Right renal cortex interstitium (tissue), 3 donors: ENCODE measurements at places on chromosomes 1 and 21. TPM values are rescaled to one million over a fixed set of nuclear protein-coding genes. Genes with fewer than 3 reads are reported as not detected.

DNA sequence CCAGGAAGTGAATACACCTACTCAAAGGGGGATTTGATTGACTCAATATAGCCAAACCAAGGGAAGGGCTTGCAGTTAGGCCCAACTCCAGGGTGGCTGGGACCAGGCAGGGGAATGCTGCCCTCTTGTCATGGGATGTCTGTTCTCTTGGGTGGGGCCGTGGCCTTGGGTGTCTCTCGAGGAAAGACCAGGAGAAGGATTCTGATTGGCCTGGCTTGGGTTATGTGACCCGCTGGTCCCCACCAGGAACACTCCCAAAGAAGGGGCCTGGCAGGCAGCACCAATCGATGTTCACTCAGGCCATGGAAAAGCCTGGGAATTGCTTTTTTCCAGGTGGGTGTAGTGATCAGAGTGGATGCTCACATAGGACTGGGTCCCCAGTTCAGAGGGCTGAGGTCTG lies 10.1 kb upstream of the ZNF362 start:
- DNase-seq = no peak

DNA sequence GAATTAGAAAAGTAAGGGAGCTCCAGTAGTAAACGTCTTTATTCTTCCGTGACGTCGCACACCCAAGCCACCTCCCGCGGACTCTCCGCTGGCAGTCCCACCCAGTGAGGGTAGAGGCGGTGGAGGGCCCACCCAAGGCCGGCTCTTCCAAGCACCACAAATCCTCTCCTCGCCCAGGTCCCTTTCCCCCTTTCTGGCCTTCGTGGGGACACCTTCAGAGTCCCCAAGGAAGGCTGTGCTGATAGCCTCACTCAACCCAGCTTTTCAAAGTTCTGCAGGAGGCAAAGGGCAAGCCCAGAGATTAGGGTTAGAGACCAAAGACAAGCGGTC lies 349 bp upstream of the GPN2 start:
- DNase-seq = no peak

- DNase-seq = no peak
These were observed 30.3 kb downstream of the SMYD3 start for GRCh38 chr1:246476771-246477170.

DNA sequence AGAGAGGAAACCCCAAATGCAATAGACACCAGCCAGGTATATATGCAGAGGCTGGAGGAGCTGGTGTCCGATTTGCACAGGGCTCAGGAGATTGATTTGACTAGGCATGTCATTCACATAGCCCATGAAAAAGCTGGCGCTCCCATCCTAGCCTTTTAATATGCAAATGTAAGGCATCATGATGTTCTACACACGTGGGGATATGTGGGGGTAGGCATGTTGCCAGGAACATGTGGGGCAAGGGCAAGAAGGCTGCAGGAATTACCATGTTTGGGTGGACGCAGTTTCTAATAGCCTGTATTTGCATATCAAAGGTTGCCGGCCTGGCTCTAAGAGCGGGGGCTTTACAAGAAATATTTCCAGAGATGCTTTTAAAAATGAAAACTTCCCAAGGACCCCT lies 11.7 kb upstream of the SH3GLB1 start:
- DNase-seq = no peak

GRCh38 chr1:230250666-230251065 lies 175.5 kb downstream of the PGBD5 start:
- DNase-seq = no peak

DNA sequence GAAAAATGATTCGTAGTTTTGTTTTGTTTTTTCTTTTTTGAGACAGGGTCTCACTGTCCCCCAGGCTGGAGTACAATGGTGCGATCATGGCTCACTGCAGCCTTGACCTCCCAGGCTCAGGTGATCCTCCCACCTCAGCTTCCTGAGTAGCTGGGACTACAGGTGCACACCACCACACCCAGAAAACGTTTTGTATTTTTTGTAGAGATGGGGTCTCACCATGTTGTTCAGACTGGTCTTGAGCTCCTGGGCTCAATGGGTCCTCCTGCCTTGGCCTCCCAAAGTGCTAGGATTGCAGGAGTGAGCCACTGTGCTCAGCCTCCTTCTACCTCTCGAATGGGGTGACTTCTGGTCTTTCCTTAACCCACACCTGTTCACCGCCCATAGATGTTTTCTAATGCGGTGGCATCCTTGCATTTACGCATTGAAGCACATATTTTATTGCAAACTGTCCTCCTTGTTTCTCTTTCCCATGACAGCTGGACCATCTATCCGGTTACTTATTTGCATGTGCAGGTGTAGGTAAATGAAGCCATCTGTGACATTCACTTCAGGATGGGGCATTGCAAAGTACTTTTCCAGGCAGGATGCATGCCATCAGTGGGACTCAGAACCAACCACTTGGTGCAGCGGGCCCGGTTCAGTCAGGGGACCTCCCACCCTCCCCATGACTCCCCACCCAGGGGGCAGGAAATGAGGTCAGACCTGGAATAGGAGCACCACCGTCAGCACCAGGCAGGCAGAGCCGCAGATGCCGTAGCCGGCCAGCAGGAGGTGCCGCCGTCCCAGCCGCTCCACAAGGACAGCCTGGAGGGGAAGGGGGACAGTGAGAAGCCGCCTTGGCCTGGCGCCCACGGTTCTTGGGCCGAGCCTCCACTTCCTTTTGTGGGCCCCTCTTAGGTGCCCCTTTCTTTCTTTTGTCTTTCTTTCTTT lies 16.5 kb downstream of the SLC2A7 start:
- DNase-seq = no peak

DNA sequence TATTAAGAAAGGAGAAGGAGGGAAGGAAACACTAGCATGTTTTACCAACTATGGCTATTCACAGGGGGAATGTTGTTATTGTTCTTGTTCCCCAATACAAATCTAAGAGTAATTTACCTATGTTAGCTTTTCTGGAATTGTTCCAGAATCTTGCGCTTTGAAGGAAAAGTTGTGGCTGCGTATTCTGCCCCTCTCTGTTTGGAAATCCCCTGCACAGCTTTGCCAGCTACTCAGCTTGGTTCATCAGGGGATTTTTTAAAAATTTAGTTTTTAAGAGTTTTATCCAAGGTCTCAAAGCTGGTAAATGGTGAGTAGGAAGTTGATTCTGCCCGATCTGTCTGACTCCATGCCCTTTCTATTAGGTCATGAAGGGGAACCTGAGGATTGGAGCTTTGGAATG lies 9.5 kb upstream of the IRF6 start:
- DNase-seq = no peak

- no peak for DNase-seq
These were observed 5.7 kb upstream of the CAP1 start for GRCh38 chr1:40034869-40035268.

DNA sequence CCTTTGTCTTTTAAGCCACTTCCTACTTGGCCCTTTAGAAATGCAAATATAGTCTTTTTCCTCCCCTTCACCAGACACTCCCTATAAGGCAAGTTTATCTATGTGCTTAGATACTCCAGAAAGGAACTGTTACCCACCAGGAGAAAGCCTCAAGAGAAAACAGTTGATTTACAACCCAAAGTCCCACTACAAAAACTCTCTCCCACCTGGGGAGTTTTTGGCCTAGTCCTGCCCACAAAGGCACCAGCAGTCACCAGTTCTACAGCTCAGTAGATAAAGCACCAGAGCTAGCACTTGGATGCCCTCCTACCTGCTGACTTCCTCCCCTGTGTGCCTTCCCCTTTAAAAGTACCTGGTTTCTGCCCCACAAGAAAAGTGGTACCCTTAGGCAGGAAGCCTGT lies 27.7 kb upstream of the HAO2 start:
- DNase-seq = no peak

DNA sequence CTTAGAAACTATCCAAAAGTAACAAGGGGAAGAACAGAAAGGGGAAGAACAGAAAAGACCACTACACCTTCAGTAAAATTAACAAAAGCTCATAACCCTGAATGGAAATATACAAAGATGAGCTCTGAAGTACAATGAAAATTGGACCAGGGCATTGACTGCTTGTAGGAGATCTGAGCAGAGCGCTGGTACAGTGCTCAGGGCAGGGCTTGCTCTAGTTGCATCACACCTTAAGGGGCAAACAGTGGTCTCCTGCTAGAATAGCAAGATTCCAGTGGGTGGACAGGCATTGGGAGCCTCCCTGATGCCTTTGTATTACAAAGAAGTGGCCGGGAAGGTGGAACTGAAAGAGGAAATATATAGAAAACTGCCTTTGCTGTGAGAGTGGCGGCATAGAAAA lies 111.9 kb upstream of the RGS1 start:
- DNase-seq = no peak

The CRYAA gene
- not detected for polyA plus RNA-seq

The GPR25 gene
- polyA plus RNA-seq = not detected

The SELL gene
- 3.5 TPM for polyA plus RNA-seq

The OR14K1 gene
- polyA plus RNA-seq = not detected

The CELSR2 gene
- polyA plus RNA-seq = 28.6 TPM

The HEYL gene
- polyA plus RNA-seq = 20.6 TPM

The MORC3 gene
- polyA plus RNA-seq = 39.5 TPM
